ENCODE measurements at places on chromosomes 16 and 17.

- DNase-seq: no peak
Measured at GRCh38 chr17:78995022-78995760, 14.4 kb downstream of the CANT1 start.

- DNase-seq: no peak
Measured at GRCh38 chr16:85173981-85174751, 61.9 kb upstream of the CIBAR2 start.

GRCh38 chr16:15757630-15758251 lies 99.1 kb downstream of the MYH11 start:
- no peak for DNase-seq

DNA sequence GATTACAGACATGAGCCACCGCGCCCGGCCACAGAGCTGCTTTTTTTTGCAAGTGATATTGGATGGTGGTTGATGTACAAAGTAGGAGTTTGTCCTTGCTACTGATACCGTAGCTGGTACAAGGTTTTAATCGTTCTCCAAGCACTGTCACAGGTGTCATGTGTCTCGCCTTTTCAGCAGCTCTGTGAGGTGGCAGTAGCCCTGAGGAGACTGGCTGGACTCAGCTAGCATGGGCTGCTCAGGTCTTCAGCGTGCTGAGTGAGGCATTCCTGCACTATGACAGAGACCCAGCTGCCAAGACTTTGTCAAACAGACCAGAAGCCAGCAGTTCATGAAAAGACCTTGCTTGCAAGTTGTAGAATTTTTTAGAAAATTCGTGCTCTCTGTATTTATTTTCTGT lies 7.2 kb downstream of the WWOX start:
- no peak for DNase-seq

GRCh38 chr17:78791840-78792709 lies 10.0 kb upstream of the CYTH1 start:
- no peak for DNase-seq

DNA sequence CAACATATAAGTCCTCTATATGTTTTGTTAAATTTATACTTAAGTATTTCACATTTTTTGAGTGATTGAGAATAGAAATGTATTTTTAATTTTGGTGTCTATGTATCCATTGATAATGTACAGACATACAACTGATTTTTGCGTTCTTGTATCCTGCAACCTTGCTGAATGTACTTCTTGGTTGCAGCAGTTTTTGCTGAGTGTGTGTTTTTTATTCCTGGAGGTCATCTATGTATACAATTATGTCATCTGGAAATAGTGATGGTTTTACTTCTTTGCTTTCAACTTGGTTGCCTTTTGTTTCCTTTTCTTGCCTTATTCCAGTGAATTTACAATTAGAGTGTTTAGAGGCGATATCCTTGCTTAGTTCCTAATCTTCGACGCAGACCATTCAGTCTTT lies 67.5 kb upstream of the NETO2 start:
- no peak for DNase-seq

- no peak for DNase-seq
Measured at GRCh38 chr16:76195056-76195455, 82.1 kb upstream of the CNTNAP4 start.
